Naive thymus-derived CD4-positive, alpha-beta T cell (primary cell): ENCODE measurements at places on chromosomes 4 and X.

DNA sequence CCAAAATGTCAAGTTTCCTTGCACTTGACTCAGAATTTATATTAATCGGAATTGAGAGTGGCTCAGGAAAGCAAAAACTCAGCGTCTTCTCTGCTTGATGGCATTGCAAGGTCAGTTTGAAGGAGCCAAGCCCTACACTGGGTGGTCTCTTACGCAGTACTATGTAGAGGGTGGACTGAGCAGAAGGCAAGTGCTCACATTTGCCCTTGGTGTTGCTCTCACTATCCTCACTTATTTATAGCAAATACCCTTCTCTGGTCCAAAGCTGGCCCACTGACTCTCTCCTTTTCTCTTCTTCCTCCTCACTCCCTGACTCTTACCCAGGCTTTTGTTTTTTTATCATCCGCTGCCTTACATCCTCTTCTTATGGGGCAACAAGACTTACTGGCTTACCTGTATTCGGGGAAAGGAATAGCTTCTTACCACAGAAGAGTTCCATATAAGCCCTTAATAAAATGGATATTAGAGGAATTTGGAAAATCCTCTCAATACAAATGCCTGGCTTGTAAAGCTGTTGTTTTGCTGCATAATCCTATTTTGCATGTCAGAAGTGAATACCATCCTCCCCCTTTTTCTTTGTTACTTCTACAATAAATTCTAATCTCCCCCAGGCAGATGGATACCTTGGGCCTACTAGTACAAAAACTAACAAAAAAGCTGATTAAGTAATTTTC is 24.8 kb upstream of the GATB start:
- DNase-seq, result no peak

DNA sequence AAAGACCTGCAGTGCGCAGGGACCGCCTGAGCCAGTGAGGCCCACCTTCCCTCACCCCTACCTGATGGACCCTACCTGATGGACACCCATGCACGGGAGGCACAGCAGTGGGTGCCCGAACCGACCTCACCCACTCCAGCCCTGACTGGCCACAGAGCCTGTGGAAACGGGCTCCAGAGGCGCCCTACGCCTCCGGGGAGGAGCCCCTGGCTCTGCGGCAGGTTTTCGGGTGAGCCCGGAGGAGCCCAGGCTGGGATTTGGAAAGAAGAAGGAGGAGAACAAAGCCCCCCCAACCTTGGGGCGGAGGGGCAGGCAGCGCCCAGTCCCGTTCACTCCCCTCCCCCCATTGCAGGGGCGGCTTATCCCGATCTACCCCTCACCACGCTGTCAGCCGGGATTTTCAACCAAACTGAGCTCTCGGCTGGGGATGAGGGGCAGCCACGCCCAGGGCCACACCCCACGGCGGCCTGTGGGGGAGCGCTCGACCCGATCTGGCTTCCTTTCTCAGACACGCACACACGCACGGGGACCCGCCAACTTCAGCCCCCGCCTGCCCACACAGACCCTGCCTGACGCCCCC is 675 bp downstream of the L1CAM start:
- DNase-seq, result no peak

DNA sequence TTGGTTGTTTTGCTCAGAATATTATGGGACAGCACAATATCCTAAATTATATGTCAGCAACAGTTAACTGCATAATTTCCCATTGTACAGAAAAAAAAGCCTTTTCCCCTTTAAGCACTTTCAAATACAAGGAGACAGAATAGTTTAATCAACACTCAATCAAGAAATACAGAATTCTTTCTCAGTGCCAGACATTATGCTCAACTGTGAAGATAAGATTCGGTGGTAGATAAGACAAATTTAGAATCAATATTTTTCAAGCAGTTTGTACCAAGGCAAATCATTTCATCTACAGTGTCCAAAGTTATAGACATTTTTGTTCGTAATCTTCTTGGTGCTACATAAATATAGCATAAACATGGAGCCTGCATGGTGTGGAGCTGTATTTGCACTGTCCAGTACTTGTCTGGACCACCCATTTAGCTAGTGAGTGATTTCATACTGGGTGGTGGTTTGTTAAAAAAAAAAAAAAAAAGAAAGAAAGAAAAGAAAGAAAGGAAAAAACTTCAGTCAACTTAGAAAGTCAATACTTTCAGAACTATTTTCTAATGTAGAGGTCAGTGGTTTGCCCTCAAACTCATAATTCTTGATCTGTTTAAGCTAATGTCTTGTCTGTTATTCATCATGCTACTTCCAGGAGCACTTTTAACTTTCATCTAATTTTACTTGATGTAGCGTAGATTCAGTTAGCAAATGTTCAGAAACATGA is 522.9 kb downstream of the FAT4 start:
- no peak for DNase-seq

GRCh38 chr4:24172406-24172805 is 282.6 kb upstream of the PPARGC1A start:
- DNase-seq, result no peak

GRCh38 chr4:21102667-21103066 is 402.4 kb downstream of the PACRGL start:
- DNase-seq, result no peak

- DNase-seq, result no peak
Measured at GRCh38 chr4:182752158-182752910, 164.9 kb downstream of the DCTD start.

DNA sequence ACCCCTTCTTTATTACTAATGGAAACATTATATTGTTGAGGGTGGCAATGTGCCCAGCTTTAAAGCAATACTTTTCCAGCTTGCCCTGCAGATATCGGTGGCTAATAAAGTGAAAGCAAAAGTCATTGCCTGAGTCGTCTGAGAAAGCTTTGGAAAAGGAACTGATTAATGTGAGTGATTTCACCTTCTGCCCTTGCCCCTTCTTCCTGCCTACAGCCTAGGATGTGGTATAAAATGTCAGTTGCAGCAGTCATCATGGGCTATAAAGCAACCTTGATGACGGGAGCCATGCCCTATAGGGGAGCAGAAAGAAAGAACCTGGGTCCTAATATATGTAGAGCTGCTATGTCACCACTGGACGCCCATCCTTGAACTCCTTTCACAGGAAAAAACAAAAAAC is 132.4 kb upstream of the USP9X start:
- DNase-seq, result no peak

DNA sequence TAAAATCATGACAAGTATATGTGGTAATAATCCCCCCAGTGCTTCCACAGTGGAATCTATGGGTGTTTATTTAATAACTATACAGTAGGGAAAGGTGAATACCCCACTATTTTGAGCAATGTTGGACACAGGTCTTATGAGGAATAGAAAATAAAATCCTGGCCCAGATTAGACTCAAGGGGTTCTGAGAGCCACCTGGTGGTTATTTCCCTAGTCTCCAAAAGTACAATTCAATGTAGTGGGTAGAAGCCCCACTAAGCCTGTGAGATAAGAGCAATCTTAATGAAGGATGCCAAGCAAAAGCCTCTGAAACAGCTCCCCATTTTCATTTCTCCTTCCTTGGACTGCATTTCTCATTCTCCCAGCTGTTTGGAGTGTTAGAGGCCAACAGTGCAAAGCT is 328.2 kb upstream of the NR3C2 start:
- DNase-seq, result no peak

GRCh38 chr4:87108142-87108546 is 112.3 kb downstream of the KLHL8 start:
- DNase-seq, result no peak

DNA sequence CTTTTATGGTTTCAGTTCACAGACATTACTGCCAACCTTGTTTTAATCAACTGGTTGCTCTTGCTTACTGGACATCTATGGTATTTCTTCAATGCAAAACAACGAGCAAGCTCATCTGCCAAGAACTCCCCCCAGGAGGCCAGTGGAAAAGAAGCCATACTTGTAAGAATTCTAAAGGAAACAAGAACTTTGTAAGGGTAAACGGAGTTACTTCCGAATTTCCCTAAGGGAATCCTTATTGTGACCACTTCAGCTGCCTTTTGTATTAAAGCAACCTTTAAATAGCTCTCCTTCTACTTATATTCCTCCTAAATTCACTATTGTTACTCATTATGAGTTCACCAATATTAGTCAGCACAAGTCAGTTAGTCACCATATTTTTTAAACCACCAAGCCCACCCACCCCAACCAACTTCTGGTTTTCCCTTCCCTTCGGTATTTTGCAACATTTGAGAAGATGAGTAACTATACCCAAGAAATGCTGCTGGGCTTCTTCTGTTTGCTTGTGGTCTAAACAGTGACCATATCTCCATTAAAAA is 602.8 kb upstream of the DIPK2B start:
- no peak for DNase-seq

DNA sequence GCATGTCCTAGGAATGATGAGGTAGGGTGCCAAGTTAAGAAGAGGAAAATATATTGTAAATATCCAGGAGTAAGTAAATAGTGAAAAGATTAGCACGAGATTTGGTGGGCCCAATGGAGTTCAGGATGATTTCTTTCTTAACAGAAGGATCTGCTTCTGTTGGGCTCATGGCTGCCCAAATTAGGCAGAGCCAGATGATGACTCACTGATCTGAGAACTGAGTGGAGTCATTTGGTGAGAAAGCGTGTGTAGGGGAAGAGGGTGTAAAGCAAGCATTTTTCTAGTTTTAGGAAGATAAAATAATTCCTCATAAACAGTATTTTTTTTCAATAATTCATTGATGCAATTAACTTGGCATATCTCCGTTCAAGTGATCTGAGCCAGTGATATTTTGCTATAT is 1.6 kb downstream of the TBX22 start:
- DNase-seq, result no peak
